Stimulated activated CD8-positive, alpha-beta memory T cell treated with anti-CD3 and anti-CD28 coated beads, Interleukin-15, amount 100 ng/mL, for 4 hours (primary cell): ENCODE measurements at places on chromosomes 12 and 14.

DNA sequence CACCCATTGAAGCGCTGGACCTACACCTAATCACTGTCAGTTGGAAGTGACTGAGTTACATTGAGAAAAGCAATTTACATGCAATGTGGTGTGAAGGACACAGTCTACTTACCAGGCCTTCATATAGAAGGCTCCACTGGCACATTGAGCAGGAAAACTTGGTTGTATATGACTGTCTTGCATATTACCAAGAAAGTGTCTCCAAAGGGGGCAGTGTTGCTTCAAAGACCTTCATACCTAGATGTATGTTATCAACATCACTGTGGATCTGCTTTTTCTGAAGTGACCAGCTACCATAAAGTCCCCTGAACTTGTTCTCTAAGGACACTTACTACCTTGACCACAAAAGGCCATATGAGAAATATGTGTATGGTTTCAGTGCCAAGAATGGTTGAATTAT lies 64.1 kb downstream of the NELL2 start:
- peak; percentile 29 for DNase-seq

- no peak for DNase-seq
Observed at GRCh38 chr14:59566725-59567124, 9.9 kb downstream of the CCDC175 start.

GRCh38 chr12:116594325-116595038 lies 35.3 kb downstream of the MAP1LC3B2 start:
- peak; percentile 8 for DNase-seq

GRCh38 chr14:69055999-69056788 lies 77.1 kb upstream of the ACTN1 start:
- no peak for DNase-seq

DNA sequence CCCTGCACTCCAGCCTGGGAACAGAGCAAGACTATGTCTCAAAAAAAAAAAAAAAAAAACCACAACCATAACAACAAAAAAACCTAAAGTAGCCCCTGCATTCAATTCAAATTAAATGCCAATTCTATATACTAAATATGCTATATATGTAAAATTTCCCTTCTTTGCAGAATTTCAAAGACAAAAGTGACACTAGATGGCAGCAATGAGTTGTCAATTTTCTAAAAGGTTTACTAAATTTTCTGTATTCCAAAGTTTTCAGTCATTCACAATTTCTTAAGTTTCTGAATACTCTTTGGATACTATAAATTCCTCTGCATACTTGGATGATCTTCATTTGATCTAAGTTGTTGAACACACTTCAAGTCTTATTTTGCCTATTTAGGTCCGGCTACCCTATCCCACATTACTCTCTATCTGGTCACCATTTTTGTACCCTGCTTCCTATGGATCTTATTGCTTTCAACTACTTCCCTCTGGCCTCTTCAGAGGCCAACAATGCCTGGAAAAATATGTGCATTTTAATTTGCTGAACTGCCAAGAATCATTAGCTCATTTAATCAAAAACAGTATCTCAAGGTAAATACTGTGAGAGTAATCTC lies 27.9 kb downstream of the HNRNPC start:
- DNase-seq = no peak

DNA sequence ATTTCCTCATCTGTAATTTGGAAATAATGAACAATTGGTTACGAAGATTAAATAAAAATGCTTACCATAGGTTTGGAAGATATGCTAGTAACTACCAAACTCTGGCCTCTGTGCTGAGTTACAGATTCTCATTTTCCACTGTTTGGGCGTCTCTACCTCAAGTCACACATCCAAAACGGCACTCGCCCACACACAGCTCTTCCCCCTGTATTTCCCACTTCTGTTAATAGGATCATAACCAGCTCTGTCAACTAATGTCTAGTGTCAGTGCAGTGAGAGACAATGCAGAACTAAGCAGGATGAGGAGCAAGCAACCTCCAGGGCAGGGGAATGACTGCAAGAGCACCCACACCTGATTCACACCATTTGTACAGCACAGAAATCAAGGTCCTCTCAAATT lies 10.9 kb upstream of the SYCP3 start:
- DNase-seq = no peak

- no peak for DNase-seq
Observed at GRCh38 chr14:34227834-34228649, 234.0 kb downstream of the SPTSSA start.

- no peak for DNase-seq
Observed at GRCh38 chr14:51307551-51307950, 67.5 kb downstream of the TMX1 start.

DNA sequence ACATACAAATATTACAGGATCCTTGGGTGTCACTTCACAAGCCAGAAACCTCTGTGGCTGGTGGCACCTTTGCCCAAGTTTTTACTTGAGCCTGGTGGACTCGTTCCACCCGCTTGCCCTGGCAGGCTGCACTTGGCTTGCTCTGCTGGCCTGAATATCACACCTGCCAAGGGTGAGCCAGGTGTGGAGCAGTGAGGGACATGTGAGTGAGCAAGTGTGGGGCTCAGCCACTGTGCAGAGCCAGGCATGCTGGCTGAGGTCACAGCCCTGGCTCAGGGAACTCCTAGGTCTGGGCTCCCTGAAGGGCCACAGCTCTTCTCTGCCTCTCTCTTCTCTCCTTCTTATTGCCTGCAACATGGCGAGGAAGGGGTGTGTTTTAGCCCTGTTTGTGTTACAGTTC lies 82.0 kb downstream of the SLC16A7 start:
- no peak for DNase-seq

- DNase-seq = no peak
Observed at GRCh38 chr12:56749853-56750252, 2.3 kb downstream of the PRIM1 start.

DNA sequence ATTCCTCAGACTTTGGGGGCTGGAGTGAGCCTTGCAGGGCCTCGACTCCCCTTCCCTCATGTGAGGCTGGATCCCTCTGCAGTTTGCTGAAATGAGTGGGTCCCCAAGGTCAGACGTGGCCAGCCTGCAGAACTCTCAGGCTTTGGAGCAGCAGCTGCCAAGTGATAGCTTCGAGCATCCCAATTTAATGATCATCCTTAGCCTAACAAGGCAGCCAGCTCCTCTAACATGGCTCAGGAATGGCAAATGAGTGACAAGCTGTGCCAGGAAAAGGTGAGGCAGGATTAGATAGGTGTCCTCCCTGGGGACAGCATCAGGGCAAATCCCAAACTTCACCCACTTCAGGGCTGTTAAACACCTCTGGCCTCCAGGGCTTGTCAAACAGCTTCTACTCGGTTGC lies 130.7 kb upstream of the PWP1 start:
- no peak for DNase-seq

DNA sequence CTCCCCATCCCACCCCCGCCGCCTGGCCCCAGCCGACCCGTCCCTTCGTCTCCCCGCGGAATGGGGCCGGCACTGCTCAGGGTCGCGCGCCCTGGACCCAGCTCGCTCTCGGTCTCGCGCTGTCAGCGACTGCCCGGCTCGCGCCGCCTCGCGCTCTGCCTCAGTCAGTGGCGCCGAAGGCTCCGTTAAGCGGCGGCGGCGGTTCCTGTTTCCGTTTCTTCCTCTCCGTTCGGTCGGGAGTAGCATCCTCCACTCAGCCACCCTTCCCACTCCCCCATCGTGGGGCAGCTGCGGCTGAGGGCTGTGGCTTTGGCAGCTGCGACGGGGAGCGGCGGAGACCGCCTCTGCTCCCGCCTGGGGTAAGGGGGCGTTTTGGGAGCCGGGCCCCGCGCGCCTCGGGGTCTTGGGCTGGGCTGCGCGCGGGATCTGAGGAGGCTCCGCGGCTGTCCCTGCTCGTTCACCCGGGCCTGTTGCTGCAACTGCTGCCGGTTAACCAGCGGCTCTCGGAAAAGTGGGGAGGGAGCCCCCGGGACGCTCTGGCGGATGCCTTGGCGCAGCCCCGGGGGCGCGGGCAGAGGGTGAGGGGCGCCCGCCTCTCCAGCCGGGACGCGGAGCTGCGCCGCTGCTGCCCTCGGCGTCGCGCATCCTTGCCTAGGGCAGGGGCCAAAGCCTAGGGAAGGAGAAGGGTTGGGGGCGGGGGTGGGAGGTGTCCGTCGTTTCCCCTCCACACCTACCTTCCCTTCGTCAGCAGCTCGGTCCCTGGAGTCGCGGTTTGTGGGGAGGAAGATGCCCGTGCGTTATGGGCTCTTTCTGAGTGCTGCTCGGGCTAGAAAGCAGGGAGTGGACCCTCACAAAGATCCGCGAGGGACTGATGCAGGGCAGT lies 567 bp downstream of the FUT8 start:
- DNase-seq = no peak

- DNase-seq = peak; percentile 39
Observed at GRCh38 chr12:67441736-67442346, 172.7 kb downstream of the CAND1 start.

DNA sequence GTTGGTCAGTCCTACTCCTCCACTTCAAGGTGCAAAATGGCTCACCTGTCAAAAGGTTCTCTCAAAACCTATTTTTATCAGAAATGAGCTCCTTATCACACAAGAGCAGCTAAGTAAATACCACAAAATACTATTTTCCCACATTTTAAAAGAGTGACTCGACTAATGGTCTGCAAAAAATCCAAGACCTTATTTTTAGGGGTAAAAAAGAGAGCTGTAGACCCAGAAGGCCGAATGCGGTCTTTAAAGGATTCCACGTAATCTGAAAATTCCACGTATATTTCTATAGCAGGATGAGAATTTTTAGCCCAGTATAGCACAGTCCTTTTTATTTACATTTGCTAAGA lies 3.8 kb downstream of the C14orf93 start:
- DNase-seq = no peak

DNA sequence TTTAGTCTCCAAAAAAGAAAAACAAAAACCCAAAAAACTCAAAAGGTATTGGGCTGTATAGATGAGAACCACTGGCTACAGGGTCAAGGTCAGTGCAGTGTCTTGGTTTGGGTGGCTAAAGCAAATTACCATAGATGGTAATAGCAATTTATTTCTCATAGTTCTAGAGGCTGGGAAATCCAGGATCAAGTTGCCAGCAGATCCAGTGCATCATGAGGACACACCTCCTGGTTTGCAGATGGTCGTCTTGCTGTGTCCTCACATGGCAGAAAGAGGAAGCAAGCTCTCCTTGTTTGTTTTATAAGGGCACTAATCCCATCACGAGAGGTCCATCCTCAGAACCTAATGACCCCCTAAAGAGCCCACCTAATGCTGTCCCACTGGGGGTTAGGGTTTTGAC lies 11.2 kb downstream of the COX14 start:
- DNase-seq = no peak

DNA sequence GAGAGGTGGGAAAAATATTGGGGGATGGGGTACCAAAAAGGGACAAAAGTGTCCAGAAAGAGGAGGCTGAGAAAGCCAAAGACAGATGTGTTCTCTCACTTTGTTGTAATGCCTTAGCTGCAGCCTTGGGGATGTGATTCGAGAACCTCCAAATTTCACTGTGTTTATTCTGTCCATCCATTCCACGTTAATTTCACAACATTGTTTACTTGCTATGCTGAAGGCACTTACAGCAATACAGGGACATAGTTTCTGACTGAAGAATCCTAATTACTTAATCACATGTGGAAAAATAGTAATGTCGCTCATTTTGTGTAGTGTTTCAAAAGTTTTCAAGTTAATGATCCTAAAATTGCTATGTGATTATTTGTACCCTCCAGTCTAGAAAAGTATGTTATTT lies 146.2 kb upstream of the SLC38A2 start:
- DNase-seq = no peak

DNA sequence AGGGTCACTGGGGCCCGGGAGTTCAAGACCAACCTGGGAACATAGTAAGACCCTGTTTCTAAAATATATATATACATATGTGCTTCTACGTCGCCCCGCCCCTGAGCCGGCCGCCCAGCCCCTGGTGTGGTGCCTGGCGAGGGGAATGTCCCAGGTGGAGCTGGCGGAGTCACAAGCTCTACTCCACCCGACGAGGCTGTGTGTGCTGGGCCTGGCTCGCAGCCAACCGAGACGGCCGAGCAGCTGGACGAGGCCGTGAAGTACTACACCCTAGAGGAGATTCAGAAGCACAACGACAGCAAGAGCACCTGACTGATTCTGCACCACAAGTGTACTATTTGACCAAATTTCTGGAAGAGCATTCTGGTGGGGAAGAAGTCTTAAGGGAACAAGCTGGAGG lies 22.1 kb upstream of the ITPK1 start:
- DNase-seq = no peak

GRCh38 chr14:75915045-75915444 lies 66.8 kb downstream of the TGFB3 start:
- no peak for DNase-seq

GRCh38 chr14:96221841-96222240 lies 17.2 kb downstream of the BDKRB2 start:
- DNase-seq = no peak

GRCh38 chr14:81831128-81831820 lies 297.6 kb upstream of the SEL1L start:
- DNase-seq = no peak

GRCh38 chr12:131114942-131115584 lies 161.4 kb downstream of the ADGRD1 start:
- no peak for DNase-seq

- DNase-seq = no peak
Observed at GRCh38 chr12:71455028-71455737, 15.6 kb downstream of the LGR5 start.

- peak; percentile 23 for DNase-seq
Observed at GRCh38 chr12:65740873-65741600, 83.2 kb upstream of the HMGA2 start.

- no peak for DNase-seq
Observed at GRCh38 chr14:99548255-99548654, 55.8 kb downstream of the CCDC85C start.

DNA sequence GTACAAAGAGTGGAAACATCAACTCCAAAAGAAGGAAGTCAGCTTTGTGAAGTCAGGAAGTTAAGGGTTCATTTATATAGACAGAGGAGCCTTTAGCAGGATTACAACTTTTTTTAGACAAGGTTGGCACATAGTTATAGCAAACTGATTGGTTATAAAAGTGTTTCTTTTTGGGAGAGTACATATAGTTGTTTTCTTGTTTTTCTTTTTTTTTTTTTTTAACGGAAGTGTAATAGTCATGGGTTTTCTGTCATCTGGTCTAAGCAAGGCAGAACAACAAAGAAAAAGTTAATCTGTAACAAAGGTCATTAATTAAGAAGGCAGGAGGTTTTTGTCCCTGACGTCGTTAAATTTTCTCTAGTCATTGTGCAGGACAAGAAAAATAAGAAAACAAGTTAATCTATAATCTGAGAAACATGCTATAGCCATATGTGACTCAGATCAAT lies 13.0 kb upstream of the MFAP5 start:
- no peak for DNase-seq

DNA sequence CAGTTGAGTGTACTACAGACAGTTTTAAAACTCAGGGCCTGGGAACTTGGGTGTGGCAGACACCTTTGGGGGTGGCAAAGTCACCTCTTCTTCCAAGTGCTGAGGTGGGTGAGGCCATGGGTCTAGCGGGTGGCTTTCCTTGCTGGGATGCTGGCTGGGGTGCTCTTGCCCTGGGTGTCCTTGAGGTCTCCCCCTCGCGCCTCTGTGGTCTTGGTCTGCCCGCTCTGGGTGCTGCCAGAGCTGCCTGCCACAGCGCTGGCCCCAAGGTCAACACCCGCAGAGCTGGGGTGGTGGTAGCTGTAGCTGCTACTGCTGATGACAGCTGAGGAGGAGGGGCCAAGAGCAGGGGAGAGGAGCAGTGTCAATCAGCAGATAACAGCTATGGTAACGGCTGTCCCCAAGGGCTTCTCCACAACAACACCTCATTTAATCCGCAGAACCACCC lies 6.8 kb downstream of the KRT74 start:
- peak; percentile 29 for DNase-seq
